ENCODE measurements at places on chromosomes 7 and 10. TPM values are rescaled to one million over a fixed set of nuclear protein-coding genes. Genes with fewer than 3 reads are reported as not detected.

The ZNF425 gene
- 0.65 TPM for polyA plus RNA-seq

The CAV1 gene
- 0.11 TPM for polyA plus RNA-seq

The ZNF804B gene
- not detected for polyA plus RNA-seq

The TUBB8 gene
- not detected for polyA plus RNA-seq

The STOX1 gene
- polyA plus RNA-seq: 0.30 TPM

The NXPH1 gene
- polyA plus RNA-seq: not detected

The PTF1A gene
- polyA plus RNA-seq: not detected

The RSPH10B2 gene
- not detected for polyA plus RNA-seq

The PDE6C gene
- not detected for polyA plus RNA-seq

The FEZF1 gene
- polyA plus RNA-seq: not detected

The CCT6A gene
- polyA plus RNA-seq: 96.2 TPM

The MBL2 gene
- polyA plus RNA-seq: not detected

The COL17A1 gene
- polyA plus RNA-seq: 0.24 TPM

The CNTNAP2 gene
- 0.02 TPM for polyA plus RNA-seq

The AGMO gene
- polyA plus RNA-seq: not detected

The PRSS58 gene
- polyA plus RNA-seq: 0.21 TPM

The SKIDA1 gene
- not detected for polyA plus RNA-seq

The MEPCE gene
- polyA plus RNA-seq: 10.2 TPM

The SFRP5 gene
- 0.43 TPM for polyA plus RNA-seq

The TRIM50 gene
- polyA plus RNA-seq: not detected
